ENCODE measurements at places on chromosomes 1 and 21.

- no peak for DNase-seq
These were observed 198.4 kb upstream of the PTGFR start for GRCh38 chr1:78292361-78292760.

DNA sequence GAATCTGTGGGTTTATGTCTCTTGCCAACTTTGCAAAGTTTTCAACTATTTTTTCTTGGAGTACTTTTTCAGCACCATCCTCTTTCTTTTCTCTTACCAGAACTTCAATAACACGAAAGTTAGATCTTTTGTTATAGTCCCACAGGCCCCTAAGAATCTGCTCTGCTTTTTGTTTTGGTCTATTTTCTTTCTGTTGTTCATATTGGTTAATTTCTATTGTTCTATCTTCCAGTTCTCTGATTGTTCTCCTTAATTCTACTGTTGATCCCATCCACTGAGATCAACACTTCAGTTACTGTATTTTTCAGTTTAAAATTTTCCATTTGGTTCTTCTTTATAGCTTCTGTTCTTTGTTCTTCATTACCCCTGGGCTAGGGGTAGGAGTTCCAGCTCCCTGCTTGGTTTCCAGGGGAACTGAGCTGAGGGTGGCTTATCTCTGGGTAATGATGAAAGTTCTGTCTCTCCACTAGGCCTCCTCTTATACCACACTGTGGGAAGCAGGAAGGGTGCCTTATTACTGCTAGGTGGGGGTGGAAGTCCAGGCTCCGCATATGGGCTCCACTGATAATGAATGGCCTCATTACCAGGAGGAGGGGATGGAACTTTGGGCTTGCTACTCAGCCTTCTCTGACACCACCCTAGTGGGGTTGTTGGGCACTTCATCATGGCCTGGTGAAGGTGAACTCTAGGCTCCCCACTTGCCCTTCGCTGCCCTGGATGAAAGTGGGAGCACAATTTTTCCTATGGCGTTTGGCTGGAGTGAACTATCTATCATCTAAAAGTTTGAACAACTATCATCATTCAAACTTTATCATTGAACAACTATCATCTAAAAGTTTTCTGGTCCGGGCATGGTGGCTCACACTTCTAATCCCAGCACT, 39.3 kb downstream of the NAV1 start:
- DNase-seq: no peak

DNA sequence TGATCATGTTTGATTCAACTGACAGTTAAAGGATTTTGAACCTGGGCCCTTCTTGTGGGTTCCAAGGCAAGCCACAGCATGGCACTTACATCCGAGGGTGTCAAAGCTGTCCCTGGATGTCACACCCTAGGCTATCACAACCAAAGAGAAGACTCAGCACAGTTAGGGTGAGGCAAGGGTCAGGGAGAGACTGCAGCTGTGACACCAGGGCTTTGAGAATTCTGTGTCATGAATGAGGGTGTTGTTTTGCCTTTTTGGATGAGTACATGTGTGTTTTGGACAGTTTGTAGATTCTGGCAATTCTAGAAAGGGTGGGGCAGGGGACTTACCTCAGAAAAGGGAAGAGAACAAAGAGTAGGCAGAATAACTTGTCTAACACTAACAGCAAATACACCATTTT, 37.8 kb upstream of the ZNF326 start:
- peak; percentile 40 for DNase-seq

DNA sequence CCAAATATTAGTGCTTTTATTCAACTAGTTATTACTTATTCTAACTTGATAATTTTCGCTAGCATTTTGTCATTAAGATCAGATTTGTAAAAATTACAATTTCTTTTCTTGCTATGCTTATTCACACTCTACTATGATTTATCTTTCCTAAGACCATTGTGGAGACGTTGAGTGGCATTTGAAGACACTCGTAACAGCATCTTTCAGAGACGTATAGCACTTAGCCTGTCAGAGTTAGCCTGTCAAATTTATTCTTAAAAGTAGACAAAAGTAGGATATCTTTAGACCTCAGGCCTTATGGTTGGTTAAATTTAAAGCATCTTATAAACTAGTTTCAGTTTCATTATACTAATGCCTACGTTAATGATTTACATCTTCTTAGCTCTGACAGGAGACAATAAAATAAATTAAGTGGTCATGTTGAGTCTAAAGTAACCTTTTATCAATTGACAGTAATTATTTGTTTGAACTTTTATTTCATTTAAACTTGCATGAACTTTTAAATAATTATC, 1410.1 kb downstream of the MRPL39 start:
- DNase-seq: no peak

Measured in activated naive CD8-positive, alpha-beta T cell treated with anti-CD3 and anti-CD28 coated beads, Interleukin-2, amount 10 ng/mL, durations not matched to agents 7 days and 5 days (primary cell).